ENCODE measurements at places on chromosomes 16 and 17.

GRCh38 chr16:6345090-6345489 lies 987.6 kb upstream of the RBFOX1 start:
- DNase-seq = no peak

DNA sequence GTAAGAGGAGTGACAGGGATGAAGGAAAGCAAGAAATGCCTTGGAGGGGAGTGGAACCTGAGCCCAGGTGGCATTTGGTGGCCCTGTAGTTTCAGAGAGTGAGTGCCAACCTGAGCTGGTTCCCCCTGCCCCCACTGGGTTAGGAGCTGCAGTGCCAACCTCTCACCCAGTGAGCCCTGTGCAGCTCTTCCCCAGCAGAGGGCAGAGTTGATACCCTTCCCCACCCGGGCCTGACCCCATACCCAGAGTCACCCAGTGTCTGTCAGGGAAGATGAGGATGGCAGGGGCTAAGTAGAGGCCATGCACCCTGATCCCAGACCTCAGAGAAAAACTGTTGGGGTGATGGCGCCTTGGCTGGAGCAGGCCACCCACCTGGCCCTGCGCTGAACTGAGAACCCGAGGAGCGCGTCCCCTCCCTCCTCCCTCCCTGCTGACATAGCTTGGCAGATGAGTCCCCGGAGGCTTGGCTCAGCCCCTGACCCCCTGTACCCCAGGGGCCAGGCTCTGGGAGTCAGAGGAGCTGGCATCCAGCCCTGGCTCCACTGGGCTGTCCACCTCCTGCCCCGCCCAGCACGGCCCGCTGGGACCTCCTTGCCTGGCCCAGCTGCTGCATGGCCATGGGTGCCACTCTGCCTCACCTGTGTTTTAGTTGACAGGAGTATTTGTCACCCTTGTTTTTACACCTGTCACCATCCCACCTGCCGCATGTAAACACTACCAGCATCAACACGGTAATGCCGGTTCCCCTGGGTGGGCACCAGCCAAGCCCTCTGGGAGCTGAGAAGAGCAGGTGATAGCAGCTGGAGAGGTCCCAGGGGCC lies 113.9 kb downstream of the AMFR start:
- DNase-seq = no peak

DNA sequence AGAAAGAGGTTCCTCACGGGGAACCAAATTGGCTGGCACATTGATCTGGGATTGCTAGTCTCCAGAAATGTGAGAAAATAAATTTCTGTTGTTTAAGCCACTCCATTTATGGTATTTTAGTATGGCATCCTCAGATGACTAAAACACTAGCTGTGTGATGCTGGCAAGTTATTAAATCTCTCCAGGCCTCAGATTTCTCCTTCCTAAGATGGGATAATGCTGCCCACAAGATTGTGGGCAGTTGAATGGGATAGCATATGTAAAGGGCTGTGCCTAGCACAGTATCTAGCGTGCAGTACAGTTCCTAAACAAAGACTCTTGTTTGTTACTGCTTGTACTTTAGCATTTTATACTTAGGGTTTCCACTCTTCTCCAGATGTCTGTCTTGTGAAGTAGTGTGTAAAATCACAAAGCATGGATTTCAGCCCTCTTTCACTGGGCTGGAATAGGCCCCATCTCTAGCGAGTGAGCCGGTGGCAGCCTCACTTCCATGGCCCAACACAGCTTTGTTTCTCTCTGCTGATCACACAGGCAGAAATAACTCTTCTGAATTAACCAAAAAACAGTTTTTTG lies 38.2 kb upstream of the PHAF1 start:
- DNase-seq = no peak

DNA sequence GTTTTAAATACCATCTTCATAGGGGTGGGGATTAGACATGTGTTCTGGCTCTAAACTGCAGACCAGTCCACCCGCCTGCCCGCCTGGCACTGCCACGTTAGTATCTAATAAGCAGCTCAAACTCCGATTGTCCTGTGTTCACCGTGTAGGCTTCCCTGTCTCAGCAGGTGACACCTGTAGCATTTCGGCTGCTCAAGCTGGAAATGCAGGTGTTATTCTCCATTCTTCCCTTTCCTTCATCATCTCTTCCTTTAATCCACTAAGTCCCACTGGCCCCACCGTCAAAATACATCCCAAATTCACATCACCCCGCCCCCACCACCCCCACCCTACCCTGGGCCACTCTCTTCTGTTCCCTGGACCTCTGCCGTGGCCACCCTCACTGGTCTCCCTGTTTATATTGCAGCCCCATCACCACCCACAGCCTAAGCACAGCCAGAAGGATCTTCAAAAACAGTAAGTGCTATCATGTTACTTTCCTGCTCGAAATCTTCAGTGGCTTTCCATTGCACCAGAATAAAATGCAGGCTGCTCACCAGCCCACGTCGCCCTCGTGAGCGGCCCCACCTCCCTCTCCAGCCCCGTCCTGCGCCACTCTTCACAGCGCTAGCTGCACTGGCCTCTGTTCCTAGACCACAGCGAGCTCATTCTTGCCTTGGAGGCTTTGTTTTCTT lies 65.1 kb downstream of the RTN4RL1 start:
- DNase-seq = no peak

GRCh38 chr17:10793256-10793655 lies 10.6 kb downstream of the TMEM238L start:
- no peak for DNase-seq

DNA sequence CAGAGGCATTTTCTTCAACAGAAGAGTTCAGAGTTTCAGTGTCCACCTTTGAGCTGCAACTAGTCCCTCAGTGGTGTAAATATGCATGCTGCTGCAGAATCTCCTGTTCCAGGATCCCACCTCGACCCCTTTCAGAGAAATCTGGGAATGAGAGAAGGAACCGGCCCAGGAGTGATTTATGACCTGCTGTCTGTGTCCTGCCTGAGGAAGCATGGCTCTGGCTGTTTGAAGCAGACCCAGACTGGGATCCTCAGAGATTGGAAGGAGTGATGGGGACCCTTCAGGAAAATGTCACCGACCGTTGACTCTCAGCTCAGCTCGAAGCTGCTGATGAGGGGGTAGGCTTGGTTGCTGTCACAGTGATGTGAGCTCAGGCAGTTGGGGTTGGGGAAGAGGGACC lies 8.4 kb upstream of the MAF start:
- no peak for DNase-seq
